ENCODE measurements at places on chromosomes 13 and 19.

DNA sequence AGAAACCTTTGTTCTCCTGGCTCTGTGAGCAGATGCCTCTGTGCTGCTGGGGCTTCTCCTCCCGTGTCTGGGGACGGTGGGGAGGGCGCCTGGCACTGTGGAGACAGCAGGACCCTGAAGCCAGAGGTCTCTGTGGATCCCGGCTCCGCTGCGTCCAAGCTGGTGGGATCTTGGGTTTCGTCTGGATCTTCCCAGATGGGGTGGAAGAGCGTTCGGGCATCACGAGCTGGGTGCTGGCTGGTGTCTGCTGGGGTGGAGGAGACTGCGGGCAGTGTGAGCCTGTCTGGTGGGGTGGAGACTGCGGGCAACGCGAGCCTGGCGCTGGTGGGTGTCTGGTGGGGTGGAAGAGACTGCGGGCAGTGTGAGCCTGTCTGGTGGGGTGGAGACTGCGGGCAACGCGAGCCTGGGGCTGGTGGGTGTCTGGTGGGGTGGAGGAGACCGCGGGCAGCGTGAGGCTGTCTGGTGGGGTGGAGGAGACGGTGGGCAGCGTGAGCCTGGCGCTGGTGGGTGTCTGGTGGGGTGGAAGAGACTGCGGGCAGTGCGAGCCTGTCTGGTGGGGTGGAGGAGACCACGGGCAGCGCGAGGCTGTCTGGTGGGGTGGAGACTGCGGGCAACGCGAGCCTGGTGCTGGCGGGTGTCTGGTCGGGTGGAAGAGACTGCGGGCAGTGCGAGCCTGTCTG is 5.6 kb downstream of the TEX29 start:
- no peak for DNase-seq

DNA sequence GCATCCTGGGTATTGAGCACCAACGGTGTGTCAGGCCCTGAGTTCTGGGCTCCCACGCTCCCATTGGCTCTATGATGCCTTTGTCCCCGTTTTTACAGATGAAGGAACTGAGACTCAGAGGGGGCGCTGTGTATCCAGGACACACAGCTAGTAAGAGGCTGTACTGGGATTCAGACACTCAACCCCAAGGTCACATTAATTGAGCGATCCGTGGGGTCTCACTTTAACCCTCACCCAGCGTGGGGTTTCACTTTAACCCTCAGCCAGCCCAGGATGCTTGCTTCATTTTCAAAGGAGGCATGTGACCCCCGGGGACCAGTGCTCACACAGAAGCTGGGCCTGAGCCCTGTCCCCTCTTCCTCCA is 42.6 kb downstream of the CYP4F22 start:
- no peak for DNase-seq

DNA sequence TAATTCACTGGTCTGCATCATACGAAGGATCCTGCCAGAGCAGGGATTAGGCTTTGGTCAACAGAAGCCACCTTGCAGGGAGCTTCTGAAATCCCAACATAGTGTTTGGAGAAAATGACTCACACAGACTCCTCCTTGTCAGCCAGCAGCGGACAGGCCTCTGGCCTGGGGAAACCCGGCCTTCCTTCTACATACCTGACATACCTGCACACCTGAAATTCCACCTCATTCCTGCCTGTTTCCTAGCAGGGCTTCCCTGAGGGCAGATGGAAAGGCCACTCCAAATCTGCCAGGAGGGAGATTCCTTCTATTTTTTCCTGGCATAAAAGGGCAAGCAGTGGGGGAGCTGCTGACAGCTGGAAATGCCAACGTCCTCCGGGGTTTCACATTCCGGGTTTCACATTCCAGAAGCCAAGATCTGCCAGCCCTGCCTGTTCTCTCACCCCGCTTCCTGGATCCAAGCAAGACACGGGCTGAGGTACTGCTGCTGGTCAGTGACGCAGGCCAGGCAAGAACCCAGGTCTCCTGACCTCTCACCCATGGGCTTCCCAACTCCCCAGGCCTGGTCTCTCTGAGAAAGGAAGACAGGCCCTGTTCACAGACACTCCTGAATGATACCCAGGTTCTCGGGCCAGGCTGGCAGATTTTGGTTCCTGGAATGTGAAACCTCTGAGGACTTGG is 18.2 kb upstream of the IGFL1 start:
- no peak for DNase-seq

DNA sequence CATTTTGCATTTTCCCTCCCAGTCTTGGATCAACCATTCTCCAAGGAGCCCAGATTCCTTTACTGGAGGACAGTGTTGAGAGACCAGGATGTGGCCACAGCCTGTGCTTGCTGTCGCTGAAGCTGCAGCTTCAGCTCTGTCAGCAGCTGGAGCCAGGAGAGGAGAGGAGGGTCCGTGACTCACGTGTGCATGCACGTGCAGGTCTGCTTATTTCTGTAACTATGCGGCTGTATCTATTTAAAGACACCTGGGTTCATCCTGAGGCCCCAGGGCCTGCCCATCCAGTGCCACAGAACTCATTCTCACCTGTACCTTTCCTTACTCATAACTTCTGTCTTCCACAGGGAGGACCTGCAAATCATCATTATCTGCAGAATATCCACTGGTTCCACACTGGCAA is 8.2 kb upstream of the LAMP1 start:
- no peak for DNase-seq

- DNase-seq: no peak
These were observed 6.9 kb downstream of the NLRP5 start for GRCh38 chr19:55993492-55993891.

DNA sequence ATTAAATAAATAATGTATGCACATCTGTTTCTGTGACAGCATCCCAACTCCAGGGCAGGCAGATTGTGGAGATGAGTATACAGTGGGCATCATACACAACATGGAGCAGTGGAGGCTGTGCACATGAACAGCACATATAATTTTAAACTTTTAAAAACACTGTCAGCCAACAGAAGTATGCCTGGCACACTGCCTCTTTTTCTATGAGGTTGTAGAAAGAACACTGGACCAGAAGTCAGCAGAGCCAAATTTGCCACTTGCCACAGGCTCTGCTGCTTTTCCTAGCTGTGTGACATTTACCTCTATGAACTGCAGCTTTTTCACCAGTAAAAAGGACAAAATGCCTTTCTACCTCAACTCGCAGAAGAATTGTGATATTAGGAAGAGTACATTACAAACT is 118.7 kb downstream of the FRY start:
- DNase-seq: no peak

DNA sequence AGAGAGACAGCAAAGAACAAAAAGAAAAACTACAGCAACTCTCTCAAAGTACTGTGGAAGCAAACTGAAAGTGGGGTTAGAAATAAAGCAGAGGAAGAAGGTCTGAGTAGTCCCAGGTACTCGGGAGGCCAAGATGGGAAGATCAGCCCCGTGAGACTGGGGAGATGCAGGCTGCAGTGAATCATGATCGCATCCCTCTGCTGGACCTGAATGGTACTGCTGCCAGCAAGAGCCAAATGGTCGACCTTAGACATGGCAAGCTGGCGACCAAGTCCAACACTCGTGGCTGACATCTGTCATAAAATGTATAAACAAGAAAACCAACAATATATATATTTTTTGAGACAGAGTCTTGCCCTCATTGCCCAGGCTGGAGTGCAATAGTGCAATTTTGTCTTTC is 33.7 kb upstream of the ZNF724 start:
- peak; percentile 68 for DNase-seq
